ENCODE measurements at places on chromosomes 7 and 10.

DNA sequence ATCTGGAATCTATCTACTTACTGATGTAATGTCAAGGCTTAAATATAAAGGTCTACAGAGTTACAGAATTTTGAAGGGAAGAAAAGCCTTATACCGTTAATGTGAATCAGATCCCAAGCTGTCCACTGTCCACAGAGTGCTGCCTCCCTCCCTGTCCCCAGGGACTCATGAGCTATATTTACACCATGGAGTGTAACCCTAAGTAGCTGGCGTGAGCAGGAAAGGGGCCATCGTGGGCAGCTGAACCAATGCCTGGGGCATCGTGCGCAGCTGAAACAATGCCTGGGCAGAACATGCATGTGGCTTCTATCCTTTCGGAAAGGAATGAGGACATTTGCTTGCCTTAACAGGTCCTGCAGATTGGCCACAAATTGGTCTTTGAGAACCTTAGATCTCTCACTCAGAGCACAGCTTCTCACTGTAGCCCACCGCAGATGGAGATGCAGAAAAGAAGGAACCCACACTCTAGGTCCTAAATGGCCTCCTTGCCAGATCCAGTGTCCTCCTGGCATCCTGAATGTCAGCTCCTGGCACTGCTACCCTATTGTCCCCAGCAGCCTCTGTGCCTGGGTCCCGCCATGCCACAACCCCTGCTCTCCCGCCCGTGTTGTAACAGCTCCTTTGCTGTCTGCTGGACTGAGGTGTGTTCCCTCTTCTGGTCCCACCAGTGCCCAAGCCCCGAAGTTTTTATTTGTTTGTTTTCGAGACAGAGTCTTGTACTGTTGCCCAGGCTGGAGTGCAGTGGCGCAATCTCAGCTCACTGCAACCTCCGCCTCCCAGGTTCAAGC is 30.3 kb downstream of the CCDC3 start:
- no peak for DNase-seq

- no peak for DNase-seq
Observed at GRCh38 chr10:121448766-121449421, 149.3 kb downstream of the FGFR2 start.

- DNase-seq, result no peak
Observed at GRCh38 chr10:51683031-51683691, 16.2 kb downstream of the CSTF2T start.

DNA sequence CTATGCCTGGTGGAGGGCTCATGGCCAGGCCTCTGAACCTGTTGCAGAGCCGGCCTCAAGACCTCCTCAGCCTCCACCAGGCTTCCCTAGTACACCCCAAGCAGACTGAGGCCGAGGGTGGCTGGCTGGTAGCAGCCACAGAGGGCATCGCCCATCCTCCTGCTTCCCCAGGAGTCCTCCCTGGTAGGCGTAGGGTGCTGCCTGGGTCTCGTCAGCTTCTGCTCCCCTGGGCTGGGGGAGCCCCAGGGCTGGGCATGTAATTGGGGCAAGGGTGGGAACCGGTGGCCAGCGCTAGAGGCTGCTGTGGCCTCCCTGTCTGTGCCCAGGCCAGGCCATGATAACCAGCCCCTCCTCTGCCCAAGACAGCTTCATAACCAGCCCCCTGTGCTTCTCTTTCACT is 32.6 kb downstream of the TBATA start:
- no peak for DNase-seq

GRCh38 chr7:31814187-31814586 is 127.2 kb downstream of the PPP1R17 start:
- DNase-seq, result no peak

Measured in HS-5 (cell line).